ENCODE measurements at places on chromosomes 5 and 9.

DNA sequence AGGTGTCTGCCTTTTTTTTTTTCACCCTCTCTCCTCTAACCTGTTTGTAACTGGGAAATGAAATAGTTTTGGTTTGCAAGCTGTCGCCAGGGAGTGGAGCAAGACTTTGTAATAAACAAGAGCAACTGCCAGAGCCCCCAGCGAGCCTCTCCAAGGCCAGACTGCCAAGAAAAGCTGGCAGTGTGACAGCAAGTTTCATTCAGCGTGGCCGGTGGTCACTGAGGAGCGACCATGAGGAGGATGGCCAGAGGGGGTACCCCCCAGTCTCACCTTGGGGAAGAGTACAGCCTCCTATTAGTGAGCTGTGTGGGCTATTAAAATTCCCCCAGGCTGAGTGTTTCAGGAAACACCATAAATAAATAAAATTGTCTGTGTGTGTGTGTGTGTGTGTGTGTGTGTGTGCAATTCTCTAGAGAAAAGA, 49.9 kb downstream of the ZFAND5 start:
- no peak for DNase-seq

- DNase-seq: no peak
Measured at GRCh38 chr9:18928711-18929110, 104.3 kb downstream of the SAXO1 start.

DNA sequence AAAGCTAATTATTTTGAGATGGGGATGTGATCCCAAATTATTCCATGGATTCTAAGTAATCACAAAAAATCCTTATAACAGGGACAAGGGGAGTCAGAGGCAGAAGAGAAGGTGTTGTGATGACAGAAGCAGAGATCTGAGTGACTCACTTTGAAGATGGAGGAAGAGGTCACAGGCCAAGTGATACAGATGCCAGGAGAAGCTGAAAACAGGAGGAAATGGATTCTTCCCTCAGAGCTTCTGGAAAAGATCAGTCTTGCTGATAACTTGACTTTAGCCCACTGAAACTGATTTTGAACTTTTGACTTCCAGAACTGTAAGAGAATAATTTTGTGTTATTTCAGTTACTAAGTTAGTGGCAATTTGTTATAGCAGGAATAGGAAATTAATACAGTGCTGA, 105.3 kb downstream of the GCNT1 start:
- no peak for DNase-seq

GRCh38 chr5:14277385-14278320, 134.5 kb downstream of the TRIO start:
- no peak for DNase-seq

- no peak for DNase-seq
Measured at GRCh38 chr9:84822589-84823233, 153.2 kb downstream of the NTRK2 start.

- DNase-seq: peak; percentile 64
Measured at GRCh38 chr9:119556129-119556875, 187.1 kb upstream of the BRINP1 start.

DNA sequence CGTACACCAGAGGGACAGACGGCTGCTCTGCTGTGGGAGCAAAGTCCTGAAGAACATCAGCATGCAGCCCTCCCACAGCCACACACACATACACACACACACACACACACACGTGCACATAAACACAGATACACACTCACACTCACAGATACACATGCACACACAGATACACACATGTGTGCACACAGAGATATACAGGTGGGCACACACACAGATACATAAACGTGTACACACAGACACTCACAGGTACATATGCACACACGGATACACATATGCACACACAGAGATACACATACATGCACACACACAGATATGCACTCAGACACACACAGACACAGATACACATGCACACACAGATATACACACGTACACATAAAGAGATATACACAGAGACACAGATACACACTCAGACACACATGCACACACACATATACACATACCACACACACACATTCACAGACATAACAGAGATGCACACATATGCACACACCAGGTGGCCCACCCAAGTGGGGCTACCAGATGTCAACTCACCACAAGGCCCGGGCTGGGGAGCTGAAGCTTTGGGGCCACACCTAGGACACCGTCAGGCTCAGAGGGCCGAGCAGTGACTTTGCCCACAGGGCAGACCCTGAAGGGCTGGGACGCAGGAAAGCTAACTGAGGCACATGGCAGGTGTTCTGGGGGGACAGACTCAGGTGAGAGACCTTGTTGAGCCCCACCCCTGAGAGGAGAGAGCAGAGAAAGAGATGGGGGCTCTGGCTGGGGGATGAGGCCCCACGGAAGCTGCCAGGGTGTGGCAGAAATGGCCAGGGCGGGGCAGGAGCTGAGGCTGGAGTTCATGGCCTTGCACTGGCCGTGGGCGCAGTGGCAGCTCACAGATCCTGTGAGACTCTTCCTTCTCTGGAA, 148.6 kb upstream of the PPP1R26 start:
- peak; percentile 19 for DNase-seq

DNA sequence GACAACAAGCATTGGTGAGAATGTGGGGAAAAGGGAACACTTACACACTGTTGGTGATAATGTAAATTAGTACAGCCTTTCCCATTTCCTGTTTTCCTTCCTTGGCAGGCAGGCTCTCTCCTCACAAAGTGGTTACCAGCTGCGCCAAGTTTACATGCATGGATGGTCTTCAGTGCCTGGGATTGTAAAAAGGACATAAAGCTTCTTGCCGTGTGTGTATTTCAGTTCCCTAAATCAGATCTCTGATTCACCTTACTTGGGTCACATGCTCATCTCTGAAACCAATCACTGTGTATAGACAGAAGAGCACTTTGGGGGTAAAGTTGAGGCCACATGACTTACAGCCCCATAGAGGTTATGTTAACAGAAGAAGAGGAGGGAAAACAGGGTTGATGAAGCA, 92.8 kb downstream of the CAVIN4 start:
- DNase-seq: no peak

DNA sequence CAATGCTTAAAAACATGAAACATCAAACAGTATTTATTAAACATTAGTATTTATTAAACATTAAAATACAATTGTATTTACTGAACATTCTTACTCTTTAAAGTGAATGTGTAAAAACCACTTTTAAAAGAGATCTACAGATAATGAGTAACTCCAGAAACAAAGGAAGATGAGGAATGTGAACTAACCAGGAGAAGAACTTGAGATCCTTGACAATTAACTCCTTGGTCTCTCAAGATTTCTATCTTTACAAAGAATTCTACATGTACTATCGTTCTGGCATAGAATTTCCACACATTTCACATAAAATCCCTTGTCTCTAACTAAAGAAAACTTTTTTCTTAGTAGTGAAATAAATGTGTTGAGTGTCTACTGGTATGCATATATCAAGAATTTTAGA, 28.7 kb upstream of the IFNE start:
- DNase-seq: no peak

DNA sequence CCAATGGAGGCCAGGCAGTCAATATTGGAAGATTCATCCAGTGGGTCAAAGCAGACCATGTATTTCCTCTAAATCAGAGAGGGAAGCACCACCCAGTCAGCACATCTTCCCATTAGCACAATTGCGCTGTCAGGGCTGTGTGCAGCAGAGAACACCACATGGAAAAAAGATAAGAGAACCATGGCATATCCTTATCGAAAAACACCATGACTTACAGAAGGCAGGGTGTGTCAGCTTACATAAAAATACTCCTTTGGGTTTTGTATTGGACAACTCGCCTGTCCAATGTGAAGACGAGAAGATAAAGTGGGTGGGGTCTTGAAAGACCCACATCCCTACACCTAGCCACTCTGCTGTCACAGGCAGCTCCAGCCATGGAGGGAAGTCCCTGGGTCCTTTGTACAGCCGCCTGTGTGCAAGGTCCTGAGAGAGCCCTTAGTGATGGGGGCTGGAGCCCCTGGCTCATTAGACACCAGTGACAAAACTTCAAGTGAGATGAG, 71.9 kb upstream of the SPATA31E1 start:
- no peak for DNase-seq

DNA sequence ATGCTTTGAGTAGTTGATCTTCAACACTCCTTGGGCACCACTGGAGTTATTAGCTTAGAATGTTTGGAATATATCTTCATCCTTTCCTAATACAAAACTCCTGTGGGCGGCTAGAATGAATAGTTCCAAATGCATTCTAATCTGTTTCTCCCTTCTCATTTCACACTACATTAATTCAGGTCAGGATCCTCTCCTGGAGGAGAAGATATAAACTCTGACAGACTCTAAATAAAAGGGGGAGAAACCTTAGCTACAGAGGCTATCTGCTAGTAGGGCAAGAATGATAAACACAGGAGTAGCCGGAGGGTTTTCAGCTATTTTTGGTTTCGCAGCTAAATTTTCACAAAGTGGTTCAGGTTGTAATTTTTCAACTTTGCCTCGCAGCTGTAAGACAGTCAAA, 45.2 kb upstream of the FAM240B start:
- no peak for DNase-seq

- no peak for DNase-seq
Measured at GRCh38 chr5:30749971-30750370, 443.5 kb upstream of the CDH6 start.

- DNase-seq: no peak
Measured at GRCh38 chr9:121929893-121930875, 162.9 kb downstream of the TTLL11 start.

- DNase-seq: no peak
Measured at GRCh38 chr5:124677374-124678351, 68.8 kb downstream of the ZNF608 start.

GRCh38 chr5:120037451-120037850, 408.1 kb downstream of the FAM170A start:
- DNase-seq: no peak

- no peak for DNase-seq
Measured at GRCh38 chr9:99783799-99784198, 37.9 kb upstream of the NR4A3 start.

- no peak for DNase-seq
Measured at GRCh38 chr5:52177193-52177592, 610.5 kb upstream of the ITGA1 start.

DNA sequence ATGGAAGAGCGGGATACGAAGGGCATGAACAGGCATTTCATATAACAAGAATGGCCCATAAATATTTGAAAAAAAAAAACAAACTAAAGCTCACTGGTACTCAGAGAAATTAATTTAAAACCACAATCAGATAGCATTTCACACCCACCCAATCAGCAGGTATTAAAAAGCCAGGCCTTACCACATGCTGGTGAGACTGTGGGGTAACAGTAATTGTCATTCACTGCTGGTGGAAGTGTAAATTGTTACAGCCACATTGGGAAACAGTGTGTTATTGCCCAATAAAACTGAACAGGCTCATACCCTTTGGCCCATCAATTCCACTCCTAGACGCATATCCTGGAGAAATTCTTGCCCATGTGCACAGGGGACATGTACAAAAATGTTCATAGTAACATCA, 66.0 kb downstream of the PLAC8L1 start:
- no peak for DNase-seq

GRCh38 chr9:74973714-74974113, 21.0 kb upstream of the C9orf40 start:
- DNase-seq: no peak

- DNase-seq: peak; percentile 96
Measured at GRCh38 chr5:181191526-181192336, 13.3 kb downstream of the TRIM7 start.

DNA sequence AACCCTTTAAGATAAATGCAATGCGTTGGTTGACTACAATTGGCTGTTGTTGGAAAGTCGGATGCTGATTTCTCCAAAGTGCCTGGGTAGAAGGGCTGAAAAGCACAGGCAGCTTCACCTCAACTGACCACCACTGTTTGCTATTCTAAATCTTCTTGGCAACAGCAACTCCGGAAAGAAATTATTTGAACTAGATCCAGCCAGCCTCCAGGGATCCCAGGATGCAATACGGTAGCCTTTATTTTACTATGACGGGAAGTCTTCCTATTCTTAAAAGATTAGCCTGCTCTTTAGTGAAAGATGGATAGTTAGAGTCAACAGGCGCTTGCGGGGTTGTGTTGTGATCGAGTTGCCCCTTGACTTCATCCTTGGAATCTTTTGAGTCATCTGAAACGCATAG, 78.6 kb upstream of the KLF9 start:
- no peak for DNase-seq

DNA sequence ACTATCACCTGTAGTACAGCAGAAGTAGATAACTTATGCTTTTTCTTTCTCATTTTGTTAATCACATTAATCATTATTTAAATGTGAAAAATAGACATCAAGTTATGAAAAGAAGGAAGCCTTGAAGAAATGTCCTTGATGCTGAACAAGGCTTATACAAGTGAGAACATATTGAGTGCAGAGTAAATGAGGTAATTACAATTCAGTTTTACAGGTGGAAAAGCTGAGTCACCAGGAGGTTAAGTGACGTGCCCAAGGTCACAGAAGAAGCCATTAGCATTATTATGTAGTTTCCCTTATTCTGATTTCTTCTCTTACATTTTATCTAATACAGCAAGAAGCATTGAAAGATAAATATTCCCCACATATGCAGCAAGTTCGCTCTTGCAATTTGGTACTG, 998.5 kb upstream of the CDH6 start:
- DNase-seq: no peak

- DNase-seq: no peak
Measured at GRCh38 chr9:134707031-134707680, 65.6 kb downstream of the COL5A1 start.

GRCh38 chr9:130372057-130372456, 72.7 kb upstream of the ASS1 start:
- no peak for DNase-seq

DNA sequence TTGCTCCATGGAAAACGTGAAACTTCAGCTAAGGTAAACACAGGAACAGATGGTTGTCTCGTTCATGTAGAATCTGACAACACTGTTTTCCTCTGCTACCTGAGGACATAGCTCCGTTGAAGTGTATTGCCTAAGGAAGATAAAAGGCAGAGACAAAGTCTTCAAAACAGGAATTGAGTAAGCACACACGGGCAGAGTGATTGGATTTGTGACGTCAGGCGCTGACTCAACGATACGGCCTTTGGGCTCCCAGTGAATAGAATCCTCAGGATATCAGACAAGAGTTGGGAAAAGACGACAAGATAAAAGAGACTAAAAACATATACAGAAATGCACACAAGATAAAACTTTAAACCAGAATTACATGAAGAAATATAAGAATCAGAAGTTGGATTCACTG, 787.1 kb upstream of the CTNND2 start:
- no peak for DNase-seq

All from activated CD8-positive, alpha-beta memory T cell treated with anti-CD3 and anti-CD28 coated beads, Interleukin-2, amount 10 ng/mL, durations not matched to agents 7 days and 5 days (primary cell).